ENCODE measurements at places on chromosomes 6 and 20. TPM values are rescaled to one million over a fixed set of nuclear protein-coding genes. Genes with fewer than 3 reads are reported as not detected.

GRCh38 chr20:16946097-16946496, 197.9 kb downstream of the OTOR start:
- H3K4me3 ChIP-seq = no peak overlapping the region
- no peaks in the 10 kb centered on the region for H3K36me3 ChIP-seq

- no peaks in the 10 kb centered on the region for H3K4me1 ChIP-seq
- no peaks in the 10 kb centered on the region for H3K27me3 ChIP-seq
- no peaks in the 10 kb centered on the region for H3K36me3 ChIP-seq
- H3K27ac ChIP-seq = no peak overlapping the region
- no peak for DNase-seq
- no peak overlapping the region for H3K4me3 ChIP-seq
Measured at GRCh38 chr6:139369068-139369467, 5.4 kb downstream of the CITED2 start.

- no peak overlapping the region for H3K27ac ChIP-seq
- H3K4me3 ChIP-seq = no peak overlapping the region
- no peaks in the 10 kb centered on the region for H3K36me3 ChIP-seq
- H3K4me1 ChIP-seq = no peaks in the 10 kb centered on the region
- DNase-seq = no peak
Measured at GRCh38 chr6:71181565-71181964, 107.0 kb upstream of the OGFRL1 start.

GRCh38 chr6:138817799-138818198, 21.9 kb downstream of the ECT2L start:
- DNase-seq = no peak
- H3K27ac ChIP-seq = no peak overlapping the region
- no peaks in the 10 kb centered on the region for H3K4me1 ChIP-seq

GRCh38 chr6:66838764-66839163, 1131.7 kb upstream of the EYS start:
- H3K36me3 ChIP-seq = no peaks in the 10 kb centered on the region
- no peak for DNase-seq
- H3K27ac ChIP-seq = no peak overlapping the region
- no peaks in the 10 kb centered on the region for H3K27me3 ChIP-seq

GRCh38 chr6:118580585-118581419, 32.7 kb downstream of the PLN start:
- no peak overlapping the region for H3K27ac ChIP-seq
- no peak overlapping the region for H3K4me3 ChIP-seq
- no peak for DNase-seq
- H3K4me1 ChIP-seq = no peaks in the 10 kb centered on the region
- H3K36me3 ChIP-seq = no peaks in the 10 kb centered on the region

DNA sequence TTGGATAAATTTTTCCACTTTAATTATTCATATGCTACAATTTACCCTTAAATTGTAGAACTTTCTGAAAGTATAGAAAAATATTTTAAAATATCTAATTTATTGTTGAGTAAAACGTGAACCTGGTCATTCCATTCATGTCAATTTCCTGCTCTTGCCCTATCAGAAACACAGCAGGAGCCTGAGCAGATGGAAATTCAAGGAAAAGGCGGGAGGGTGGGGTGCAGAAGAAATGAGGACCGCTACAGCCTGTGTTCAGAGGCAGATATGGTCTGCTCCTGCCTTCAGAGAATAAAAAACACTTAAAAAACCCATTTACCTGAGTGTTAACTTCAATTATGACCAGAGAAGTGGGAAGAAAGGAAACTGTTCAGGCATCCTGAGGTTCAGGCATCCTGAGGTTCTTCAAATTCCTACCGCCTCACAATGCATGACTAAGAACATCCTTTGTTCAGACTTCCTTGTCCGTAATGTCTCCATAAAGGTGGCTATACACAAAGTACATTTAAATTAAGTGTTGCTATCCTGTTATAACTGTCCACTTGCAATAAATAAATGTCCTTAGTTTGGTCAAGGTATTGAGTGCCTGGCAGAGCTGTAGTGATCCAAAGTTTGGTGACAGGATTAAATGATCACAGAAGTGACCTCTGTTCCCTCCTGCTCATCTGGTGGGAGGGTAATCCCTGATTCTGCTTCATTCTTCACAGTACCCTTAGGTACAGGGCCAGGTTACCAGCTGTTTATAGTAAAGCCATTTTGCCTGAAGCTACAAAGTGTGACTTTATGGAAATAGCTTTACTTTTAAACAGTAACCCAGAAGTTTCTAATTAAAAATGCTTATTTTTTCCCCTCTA, 109.1 kb downstream of the MAN1A1 start:
- no peak overlapping the region for H3K27ac ChIP-seq
- no peaks in the 10 kb centered on the region for H3K36me3 ChIP-seq
- no peak for DNase-seq
- no peaks in the 10 kb centered on the region for H3K4me1 ChIP-seq
- H3K4me3 ChIP-seq = no peak overlapping the region
- H3K27me3 ChIP-seq = no peaks in the 10 kb centered on the region

GRCh38 chr6:143966312-143966711, 41.7 kb downstream of the PLAGL1 start:
- H3K4me1 ChIP-seq = no peaks in the 10 kb centered on the region
- H3K27ac ChIP-seq = no peak overlapping the region
- H3K27me3 ChIP-seq = no peaks in the 10 kb centered on the region
- DNase-seq = no peak
- H3K4me3 ChIP-seq = no peak overlapping the region

DNA sequence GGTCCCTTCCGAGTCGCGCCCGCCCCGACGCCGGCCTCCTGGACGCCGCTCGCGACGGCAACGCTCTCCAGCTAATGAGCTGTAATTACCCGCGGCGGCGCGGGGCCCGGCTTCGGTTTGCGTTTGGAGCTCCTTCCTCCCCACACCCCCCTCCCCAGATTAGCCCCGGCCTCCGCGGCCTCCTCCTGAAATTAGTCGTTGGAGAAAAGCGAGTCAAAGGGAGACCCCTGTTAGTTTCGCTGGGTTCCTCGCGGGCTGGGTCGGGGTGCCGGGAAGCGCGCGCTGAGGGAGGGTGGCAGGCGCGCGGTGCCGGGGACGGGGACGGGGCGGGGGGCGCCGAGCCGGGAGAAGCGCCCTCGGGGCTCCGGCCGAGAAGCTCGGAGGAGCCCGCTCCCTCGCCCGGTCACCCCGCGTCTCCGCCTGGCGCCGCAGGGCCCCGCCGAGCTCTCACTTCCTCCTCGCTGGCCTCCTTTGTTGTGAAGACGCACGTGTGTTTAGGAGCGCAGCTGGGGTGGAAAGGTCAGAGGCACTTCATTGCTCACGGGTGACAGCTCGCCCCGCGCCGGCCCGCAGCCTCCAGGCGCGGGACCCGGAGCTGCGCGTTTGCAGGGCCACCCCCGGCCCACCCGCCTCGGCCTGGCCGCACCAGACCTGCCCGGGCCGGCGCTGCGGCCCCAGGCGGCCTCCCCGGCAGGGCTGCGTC, 4.9 kb downstream of the FOXC1 start:
- H3K4me3 ChIP-seq = peak overlapping the region; percentile 86
- peak; percentile 82 for DNase-seq
- H3K4me1 ChIP-seq = no peaks in the 10 kb centered on the region
- no peaks in the 10 kb centered on the region for H3K27me3 ChIP-seq
- peaks cover 5% of the 10 kb centered on the region for H3K36me3 ChIP-seq

DNA sequence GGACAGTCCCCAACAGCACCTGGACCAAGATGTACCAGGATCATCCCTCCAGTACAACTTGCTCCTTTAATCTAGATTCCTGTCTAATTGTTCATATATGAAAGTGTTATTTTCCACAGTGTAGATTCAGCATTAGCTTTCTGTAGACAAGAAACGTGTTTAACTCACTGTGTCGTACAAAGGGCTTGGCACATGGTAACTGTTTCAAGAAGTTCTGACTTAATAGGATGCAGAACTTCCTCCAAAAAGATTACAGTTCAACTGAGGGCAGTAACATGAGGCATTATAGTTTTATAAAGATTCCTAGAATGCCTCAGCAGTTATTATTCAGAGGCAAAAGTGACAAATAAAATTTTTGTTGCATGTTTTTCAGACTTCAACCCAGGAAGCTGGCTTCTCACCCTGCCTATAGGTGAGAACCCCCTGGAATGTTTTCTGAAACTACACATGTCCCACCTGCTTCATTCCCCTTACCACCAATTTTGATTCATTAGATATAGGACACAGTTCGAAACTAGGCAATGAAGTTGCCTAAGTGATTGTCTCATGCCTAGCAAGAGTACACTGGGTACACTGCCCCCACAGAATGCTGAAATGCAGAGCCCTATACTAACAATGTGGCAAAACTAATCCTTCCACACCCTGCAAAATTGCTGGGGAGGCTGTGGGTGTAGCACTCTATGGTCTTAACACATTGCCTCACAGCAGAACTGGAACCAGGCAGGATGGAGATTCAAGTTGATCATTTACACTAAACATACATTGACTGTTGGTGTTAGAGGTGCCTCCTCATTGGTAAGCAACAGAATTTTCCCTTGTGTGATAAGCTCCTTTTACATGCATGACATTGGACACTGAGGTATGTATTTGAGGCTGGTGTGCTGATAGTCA, 22.6 kb upstream of the SH3BGRL2 start:
- no peaks in the 10 kb centered on the region for H3K4me1 ChIP-seq
- no peak overlapping the region for H3K27ac ChIP-seq
- no peak for DNase-seq
- H3K36me3 ChIP-seq = no peaks in the 10 kb centered on the region
- no peaks in the 10 kb centered on the region for H3K27me3 ChIP-seq

DNA sequence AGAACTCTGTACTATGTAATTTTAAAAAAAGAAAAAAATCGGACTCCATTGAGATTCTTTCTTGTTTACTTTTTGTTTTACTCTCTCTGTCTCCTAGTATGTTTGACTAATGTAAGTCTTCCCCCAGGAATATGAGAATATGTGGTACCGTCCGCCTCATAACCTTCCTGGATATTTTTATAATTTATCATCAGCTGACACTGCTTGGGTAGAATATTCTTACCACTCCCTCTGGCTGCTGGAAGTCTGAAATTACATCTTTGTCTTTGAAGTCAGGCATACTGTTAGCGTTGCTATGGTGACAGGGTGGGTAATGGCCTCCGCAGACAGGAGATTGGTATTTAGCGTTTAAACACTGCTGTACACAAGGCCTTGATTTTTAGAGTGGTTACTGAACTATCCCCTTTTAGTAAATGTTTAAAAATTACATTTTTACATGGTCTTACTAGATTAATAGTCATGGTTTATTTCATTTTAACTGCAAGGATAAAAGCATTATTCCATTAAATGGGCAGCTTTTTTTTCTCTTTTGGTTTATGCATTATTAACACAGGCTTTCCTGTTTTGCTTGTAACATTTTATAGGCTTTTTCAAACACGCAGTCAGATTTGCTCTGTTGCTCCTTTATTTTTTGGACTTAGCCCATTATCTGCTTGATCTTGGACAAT, 176.4 kb downstream of the ARID1B start:
- no peak overlapping the region for H3K4me3 ChIP-seq
- peaks cover 6% of the 10 kb centered on the region for H3K4me1 ChIP-seq
- no peaks in the 10 kb centered on the region for H3K27me3 ChIP-seq
- H3K36me3 ChIP-seq = no peaks in the 10 kb centered on the region
- no peak for DNase-seq

GRCh38 chr20:19995220-19995863, 21.8 kb upstream of the NAA20 start:
- peaks cover 5% of the 10 kb centered on the region for H3K4me1 ChIP-seq
- DNase-seq = no peak
- no peak overlapping the region for H3K4me3 ChIP-seq
- no peaks in the 10 kb centered on the region for H3K27me3 ChIP-seq
- H3K36me3 ChIP-seq = peaks cover 2% of the 10 kb centered on the region

GRCh38 chr6:28979679-28980078, 25.4 kb downstream of the ZNF311 start:
- no peak for DNase-seq

DNA sequence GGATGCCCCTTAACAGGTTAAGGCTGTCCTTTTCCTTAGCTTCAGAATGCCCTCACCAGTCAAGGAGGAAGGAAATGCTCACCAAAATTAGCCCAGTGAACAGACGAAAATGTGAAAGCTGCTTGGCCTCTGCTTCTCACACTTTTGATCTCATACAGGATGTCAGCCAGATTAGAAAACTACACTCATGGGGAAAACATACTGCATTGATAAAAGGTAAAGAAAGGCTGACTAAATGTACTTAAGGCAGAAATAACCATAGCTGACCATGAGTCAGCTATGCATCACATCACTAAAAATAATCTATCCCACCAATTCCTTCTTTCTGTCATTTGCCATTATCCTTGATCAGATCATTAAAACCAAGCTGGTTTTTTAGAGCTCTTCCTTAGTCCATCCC, 198.4 kb upstream of the TENT5A start:
- H3K27me3 ChIP-seq = no peaks in the 10 kb centered on the region
- H3K36me3 ChIP-seq = no peaks in the 10 kb centered on the region
- no peak for DNase-seq

DNA sequence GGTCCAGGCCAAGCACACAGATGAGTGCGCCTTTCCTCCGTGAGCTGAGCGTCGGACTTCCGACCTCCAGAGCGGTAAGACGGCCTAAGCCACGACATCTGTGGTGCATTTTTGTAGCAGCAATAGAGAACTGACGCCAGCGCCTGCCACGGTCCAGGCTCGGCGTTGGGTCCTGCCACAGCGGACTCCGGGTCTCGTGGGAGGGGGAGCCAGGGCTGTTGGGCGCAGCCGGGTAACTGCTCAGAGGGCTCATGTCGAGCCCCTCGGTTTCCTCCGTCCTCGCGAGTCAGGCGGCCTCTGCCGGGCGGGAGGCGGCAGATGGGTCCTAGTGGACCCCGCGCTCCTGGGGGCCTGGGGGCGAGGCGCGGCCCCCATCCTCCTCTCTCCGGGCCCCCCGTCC, 216.1 kb downstream of the QKI start:
- H3K27me3 ChIP-seq = no peaks in the 10 kb centered on the region
- no peak for DNase-seq
- no peaks in the 10 kb centered on the region for H3K4me1 ChIP-seq
- H3K36me3 ChIP-seq = no peaks in the 10 kb centered on the region
- H3K4me3 ChIP-seq = no peak overlapping the region

DNA sequence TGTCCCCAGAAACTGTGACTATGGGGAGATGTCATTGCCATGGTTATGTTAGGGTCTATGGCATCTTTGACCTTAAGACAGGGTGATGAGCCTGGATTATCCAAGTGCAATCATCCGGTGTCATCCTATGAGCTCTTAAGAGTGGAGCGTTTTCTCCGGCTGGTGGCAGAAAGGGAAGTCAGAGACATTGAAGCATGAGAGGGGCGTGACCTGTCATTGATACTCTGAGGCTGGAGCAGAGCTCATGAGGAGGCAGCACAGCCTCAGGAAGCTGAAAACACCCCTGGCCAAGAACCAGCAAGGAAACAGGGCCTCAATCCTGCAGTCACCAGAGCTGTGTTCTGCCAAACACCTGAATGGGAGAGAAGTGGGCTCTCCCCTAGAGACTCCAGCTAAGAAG, 59.6 kb downstream of the ANKRD60 start:
- no peak overlapping the region for H3K27ac ChIP-seq
- no peak for DNase-seq
- no peaks in the 10 kb centered on the region for H3K4me1 ChIP-seq
- no peak overlapping the region for H3K4me3 ChIP-seq

- H3K4me1 ChIP-seq = no peaks in the 10 kb centered on the region
- H3K27ac ChIP-seq = no peak within 1 kb of the TSS
- DNase-seq = no peak
Measured at GRCh38 chr6:31586008-31586407, at the start of gene LST1. Gene LST1 (plus strand): TSS chr6:31586277. CDS start chr6:31587300, 1,023 bp downstream.

NOX3 gene
- polyA plus RNA-seq = not detected

SPDEF gene
- 0.67 TPM for polyA plus RNA-seq

MYT1 gene
- not detected for polyA plus RNA-seq

ACSS1 gene
- polyA plus RNA-seq = 7.6 TPM

SLC17A2 gene
- polyA plus RNA-seq = not detected

LAMA5 gene
- 345 TPM for polyA plus RNA-seq

NKAIN2 gene
- polyA plus RNA-seq = not detected
